MM.1S (cell line): ENCODE measurements at places on chromosomes 16 and 17.

DNA sequence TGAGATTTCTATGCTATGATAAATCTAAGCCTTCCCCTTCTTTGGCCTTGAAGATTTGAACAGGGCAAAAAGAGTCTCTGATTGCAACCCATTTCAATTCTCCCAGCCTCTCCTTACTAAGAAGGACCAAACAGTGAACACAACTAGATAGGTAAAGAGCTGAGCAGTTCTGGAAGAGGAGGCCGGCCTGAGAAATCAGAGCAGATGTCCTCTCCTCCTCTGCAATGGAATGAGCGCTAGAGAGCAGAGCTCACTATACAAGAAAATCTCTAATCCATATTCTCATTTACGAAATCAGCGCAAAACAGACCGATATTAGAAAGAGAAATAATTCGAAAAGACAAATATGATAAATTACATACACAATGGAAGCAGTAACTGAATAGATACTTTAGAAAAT, 124.2 kb downstream of the CDK5R1 start:
- no peak for DNase-seq

GRCh38 chr17:54280741-54281140, 458.0 kb downstream of the KIF2B start:
- DNase-seq, result no peak

DNA sequence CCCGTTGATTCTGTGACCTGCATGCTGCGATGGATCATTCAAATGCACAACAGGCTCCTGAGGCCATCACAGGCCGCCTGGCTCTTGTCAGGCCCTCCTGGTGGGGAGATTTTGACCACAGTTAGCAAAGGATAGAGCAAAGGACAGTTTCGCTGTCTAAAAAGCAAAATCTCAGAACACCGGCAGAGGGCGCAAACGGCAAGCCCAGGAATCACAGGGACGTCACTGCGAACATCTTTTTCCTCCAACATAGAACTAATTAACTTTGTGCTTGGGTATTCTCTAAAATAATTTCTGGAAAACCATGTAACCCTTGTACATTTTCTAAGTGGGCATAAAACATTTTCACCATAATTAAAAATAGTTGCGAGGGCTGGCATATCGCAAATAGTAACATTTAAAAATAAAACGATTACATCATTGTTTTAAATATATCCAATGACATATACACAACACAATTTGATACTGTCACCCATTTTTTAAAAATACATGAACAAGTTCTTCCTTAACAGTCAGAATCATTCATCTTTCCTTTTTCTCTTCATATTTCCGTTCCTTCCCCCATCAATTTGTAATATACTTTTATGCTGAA, 19.7 kb upstream of the SLC47A1 start:
- peak; percentile 78 for DNase-seq

- DNase-seq, result no peak
Observed at GRCh38 chr17:6126768-6127167, 56.6 kb downstream of the WSCD1 start.

DNA sequence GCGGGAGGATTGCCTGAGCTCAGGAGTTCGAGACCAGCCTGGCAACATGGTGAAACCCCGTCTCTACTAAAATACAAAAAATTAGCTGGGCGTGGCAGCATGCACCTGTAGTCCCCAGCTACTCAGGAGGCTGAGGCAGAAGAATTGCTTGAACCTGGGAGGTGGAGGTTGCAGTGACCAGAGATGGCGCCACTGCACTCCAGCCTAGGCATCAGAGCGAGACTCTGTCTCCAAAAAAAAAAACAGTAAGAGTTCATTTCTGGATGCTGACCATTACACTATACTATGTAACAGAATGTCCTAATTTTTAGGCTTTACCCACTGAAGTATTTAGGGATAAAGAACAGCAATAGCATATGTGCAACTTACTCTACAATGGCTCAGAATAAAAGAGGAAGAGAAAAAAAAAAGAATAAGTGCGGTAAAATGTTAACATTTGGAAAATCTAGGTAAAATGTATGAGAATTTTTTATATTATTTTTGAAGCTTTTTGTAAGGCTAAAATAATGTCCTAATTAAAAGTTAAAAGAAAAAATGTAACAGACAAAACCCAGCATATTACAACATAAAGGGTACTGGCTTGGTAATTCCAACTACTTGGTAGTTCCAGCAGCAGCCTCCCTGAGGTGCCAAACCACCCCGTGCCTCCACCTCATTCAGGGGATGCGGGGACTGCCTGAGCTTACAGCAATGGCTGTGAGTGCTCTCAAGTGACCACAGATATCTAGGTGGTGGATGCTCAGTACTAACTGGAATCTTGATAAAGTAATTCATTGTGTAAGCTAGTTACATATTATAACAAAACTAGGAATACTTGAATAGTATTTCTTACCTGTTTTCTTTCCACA, 10.9 kb downstream of the COPS3 start:
- peak; percentile 18 for DNase-seq

DNA sequence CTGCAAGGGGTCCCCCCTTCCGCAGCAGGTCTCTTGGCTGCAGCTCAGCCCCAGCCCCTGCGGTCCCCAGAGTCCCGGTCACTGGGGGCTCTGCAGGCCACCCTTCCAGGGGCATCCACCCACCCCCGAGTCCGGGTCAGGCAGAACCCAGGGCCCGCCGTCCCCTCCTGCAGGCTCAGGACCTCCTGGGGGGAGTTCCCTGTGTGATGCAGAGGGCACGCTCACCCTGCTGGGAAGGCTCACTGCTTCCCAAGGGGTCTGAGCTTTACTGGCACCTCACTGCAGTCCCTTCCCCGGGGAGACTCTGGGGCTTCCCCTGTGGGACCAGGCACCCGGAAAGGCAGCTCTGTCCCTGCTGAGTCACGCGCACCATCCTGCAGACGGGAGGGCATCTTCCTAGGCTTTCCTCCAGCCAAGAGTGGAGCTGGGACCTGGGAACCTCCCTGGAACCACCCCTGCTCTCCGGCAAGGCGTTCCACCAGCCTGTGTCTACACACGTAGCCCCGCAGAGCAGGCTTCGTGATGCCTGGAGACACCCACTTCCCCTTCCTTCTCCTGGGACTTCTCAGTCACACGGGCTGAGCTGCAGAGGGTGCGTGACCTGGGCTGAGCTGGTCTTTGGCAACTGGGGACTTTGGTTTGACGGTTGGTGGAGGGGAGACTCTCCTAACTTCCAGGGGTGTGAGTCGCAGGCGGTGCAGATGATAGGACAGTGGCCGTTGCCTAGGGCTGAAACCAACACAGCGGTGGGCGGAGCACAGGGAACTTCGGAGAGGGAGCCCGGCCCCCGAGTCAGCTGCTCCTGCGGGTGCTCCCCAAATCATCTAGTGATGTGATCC, 23.4 kb downstream of the SLC25A10 start:
- no peak for DNase-seq

DNA sequence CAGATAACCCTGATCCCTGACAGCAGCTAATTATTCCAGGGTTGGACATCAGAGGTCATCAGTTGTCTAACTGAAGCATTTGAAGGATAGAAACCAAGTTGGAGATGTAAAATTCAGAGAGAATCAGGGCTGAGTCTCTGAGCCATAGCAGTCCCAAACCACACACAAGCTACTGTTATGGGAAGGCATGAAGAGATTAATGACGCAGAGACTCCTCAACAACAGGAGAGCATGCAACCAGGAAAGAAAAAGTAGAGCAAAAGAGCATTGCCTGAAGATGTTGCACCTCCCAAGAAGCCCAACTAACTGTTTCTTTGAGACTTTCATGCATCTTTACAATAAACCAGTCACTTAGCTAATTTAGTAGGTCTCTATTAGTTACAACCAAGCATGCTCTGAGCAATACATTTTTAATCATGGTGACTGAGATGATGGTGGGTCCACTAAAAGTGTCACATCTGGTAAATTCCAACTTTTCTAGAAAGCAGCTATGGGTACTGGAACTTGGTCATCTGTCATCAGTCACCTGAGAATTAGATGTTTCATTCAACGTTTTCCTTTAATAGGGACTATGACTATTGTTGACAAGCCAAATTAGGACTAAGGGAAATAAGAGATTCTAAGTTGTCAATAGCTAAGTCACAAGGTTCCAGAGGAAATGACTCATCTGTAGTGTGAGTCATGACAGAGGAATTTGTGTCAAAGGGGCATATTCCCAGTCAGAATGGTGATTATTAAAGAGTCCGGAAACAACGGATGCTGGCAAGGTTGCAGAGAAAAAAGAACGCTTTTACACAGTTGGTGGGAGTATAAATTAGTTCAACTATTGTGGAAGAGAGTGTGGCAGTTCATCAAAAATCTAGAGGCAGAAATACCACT, 239.8 kb downstream of the CHD9NB start:
- no peak for DNase-seq

DNA sequence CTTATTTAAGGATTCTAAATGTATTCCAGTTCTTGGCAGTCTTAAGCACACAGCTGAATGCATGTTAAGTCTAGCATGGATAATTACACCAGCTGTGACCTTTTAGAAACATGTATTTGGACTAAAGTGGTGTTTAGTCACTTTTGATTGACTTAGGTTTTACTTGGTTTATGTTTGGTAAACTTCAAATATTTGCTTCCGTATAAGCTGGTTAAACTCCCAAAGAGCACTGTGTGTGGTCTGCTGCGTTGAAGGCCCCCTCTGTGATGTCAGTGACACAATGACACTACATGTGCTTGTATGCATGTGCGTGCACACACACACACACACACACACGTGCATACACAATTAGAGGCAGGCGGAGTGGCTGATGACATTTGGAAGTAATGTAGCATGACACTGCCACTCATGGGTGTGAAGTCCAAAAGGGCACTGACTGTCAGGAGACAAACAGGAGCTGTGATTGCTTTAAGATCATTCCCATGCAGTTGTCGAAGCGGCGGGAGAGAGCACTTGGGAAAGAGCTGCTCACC, 156.1 kb upstream of the CDH13 start:
- DNase-seq, result no peak

GRCh38 chr16:55662644-55663031, 6.8 kb downstream of the SLC6A2 start:
- no peak for DNase-seq

- DNase-seq, result no peak
Observed at GRCh38 chr17:44629314-44629713, 27.0 kb upstream of the MEIOC start.

DNA sequence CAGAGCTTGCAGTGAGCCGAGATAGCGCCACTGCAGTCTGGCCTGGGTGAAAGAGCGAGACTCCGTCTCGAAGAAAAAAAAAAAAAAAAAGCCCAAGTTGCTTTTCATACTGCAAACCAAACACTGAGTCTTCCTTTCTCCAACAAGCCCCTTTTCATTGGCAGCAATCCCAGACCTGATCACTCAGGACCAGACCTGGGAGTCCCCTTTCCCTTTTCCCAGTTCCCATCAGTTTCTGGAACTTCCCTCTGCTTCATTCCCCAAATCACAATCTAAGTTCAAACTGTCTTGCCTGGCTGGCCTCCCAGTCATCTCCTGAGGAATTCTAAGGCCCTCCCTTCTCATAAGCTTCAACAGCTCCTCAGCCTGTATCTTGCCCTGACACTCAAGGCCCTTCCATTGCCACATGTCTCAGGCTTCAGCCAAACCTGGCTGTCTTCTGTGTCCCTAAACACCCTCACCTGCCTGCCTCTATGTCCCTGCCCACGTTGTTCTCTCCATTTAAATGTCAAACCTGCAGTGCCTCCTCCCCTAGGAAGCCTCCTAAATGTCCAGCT, 11.8 kb upstream of the PHF12 start:
- DNase-seq, result no peak

DNA sequence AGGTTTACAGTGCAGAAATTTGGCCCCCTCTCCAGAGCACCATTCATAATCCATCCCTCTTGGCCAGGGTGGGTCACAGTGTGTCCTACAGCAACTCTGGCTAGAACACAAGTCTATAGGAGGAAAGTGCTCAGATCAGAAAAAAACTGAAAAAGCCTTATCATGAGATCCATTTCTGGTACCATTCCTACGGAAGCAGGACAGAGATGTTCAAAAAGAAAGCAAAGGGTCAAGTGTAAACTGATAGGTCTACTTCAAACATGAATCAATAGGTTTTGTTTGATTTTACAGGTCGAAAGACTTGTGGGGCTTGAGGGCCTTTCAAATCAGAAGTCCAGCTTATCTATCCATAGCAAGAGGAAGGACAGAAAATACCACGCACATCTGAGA, 326.4 kb downstream of the SOX9 start:
- no peak for DNase-seq

DNA sequence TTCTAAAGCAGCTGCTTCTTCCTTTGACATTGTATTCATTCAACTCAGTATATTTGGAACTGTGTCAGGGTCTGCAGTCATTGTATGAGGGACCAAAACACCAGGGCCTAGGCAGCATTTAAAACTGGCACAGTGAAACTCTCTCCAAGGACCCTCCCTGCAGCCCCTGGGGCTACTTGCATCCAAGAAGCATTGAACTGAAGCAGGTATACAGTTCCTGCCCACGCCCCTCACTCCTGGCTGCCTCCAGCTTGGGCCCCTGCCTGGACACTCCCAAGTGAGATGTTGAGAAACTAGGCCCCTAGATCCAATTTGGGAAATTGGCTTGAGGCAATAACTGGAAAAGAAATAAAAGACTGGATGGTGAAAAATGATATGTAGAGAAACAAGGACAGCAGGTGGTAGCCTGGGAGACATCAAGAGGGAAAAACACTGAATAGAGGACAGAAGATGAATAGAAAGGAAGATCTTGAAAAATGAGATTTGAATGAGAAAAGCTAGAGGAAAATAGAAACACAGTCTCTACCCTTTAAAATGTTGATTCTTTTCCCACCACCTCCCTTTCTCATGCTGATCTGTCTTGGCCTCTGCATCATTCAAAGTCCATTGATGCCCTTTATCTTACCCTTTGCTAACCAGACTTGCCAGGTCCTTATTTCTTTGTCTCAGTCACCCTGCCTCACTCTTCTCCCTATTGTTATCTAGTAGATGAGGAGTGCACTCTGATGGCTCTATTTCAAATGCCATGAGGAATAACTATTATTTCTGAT, 368.8 kb upstream of the CDH8 start:
- DNase-seq, result no peak

DNA sequence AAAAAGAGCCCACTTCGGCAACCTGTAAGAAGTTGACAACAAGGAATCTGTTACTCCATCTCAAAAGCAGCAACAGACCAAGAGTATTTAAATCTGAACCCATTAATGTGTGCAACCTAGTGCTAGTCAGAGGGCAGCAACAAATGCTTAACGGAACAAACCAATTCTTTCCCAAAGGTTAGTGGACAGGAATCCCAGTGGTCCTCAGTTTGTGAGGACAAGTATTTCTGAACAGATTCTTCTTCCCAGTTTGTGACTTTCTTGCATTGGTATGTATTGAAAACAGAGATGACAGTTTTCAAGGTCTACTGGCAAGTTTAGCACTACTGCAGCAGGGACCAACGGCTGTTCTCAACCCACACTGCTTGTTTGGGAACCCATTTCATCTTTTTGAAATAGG, 2.9 kb downstream of the RPL26 start:
- no peak for DNase-seq

DNA sequence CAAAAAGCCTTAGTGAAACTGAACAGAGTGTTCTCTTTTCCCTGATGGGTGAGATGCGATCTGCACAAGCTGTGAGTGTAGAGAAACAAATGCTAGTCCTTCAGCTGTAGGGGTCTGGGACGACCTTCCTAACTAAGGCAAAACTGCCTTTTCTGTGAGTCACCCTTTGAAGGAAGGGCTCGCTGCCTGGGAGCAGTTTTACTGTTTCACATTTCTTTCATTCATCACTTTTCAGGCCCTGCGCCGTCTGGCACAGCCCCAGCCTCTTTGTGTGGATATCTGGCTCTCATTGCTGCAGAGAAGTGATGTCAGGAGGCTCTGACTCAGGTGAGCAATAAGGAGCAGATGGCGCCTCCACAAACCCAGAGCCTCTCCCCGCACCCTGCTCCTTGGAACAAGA, 57.4 kb downstream of the HS3ST3A1 start:
- no peak for DNase-seq
